ENCODE measurements at places on chromosomes 2 and 18.

DNA sequence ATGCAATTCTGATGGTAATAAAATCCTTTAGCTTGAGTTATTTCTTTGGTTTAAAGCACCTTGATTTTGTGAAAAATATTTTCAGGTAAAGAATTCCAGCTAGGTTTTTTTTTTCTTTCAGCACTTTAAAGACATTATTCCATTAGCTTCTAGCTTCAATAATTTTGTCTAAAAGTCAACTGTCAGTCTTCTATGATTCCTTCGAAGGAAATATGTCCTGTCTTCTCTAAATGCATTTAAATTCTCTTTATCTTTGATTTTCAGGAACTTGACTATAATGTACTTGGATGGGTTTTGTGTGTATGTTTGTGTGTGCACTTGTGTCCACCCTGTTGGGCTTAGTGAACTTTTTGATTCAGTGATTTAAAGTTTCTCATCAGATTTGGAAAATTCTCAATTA, 4.7 kb downstream of the LONRF2 start:
- DNase-seq: no peak

GRCh38 chr18:8962192-8962779, 140.2 kb upstream of the NDUFV2 start:
- no peak for DNase-seq

DNA sequence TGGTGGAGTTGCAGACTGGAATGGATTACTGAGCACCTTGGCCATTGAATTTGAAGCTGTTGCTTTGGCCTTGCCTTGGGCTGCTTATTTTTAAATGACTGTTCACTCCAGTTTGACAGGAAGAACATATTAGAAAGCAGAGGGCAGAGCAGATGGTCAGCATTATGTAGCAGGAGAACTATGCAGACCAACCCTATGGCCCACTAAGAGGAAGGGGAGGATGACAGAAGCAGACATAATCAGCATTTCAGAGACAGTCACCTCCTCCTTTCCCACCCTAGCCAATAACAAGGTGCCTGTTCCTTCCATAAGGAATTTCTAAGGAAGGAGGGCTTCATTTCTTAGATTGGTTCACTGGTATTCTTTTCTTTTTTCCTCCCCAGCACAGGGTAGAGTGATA, 2.4 kb downstream of the CHRNA1 start:
- DNase-seq: no peak

- DNase-seq: no peak
Measured at GRCh38 chr2:221241072-221241471, 331.0 kb downstream of the EPHA4 start.

GRCh38 chr2:42035241-42035640, 12.6 kb upstream of the PKDCC start:
- no peak for DNase-seq

- DNase-seq: no peak
Measured at GRCh38 chr2:174246944-174247381, 1.4 kb downstream of the OLA1 start.

DNA sequence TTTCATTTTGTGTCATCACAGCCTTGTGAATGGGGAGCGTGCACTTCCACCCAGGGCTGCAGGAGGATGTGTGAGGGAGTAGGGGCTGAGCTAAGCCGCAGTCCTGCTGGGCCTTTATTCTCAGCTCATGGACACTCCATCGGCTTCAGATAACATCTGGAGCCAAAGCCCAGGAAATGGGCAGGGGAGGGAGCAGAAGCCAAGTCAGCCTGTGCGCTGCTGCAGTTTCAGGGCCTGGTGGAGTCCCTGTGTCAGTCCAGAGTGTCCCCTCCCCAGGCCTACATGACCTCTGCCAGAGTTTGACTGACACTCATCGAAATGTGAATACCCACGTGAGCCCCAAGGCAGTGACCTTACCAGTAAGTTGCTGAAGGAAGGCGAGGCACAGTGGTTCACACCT, 242.2 kb downstream of the LOXHD1 start:
- DNase-seq: no peak

DNA sequence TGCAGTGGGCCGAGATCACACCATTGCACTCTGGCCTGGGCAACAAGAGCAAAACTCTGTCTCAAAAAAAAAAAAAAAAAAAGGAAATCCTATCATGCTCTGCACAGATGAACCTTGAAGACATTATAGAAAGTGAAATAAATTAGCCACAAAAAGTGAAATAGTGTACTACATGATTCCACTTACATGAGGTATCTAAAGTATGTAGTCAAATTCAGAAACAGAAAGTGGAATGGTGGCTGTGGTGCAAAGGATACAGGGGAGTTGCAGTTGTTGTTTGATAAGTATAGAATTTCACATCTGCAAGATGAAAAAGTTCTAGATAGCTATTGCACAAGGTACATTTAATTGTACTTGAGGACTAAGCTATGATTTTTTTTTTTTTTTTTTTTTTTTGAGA, 5.2 kb downstream of the ZRANB3 start:
- no peak for DNase-seq

DNA sequence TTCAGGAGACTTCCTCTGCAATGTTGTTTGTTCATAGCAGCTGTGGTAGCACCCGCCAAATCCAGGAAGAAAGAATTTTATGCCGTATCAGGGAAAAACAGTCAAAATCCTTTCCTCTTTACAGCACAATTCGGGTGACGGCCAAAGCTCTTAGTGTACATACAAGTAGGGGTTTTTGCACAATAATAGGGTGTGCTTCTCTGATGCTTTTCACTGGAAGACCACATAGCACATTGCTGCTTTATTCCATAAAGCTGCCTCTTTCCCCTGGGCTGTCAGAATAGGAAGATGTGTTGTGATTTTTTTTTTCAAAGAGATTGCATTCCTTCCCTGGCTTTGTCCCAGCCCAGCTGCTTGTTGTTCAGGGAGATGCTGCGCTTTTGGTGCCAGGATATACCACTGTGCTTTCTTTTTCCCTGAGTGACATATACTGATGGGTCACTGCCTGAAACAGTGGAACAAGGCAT, 27.2 kb upstream of the LANCL1 start:
- no peak for DNase-seq

- DNase-seq: no peak
Measured at GRCh38 chr2:20115902-20116301, 64.5 kb upstream of the LAPTM4A start.

- DNase-seq: no peak
Measured at GRCh38 chr2:119487434-119488244, 36.6 kb downstream of the SCTR start.

GRCh38 chr2:227207573-227207972, 43.1 kb downstream of the COL4A3 start:
- DNase-seq: no peak

GRCh38 chr18:55346961-55347740, 240.8 kb downstream of the TCF4 start:
- DNase-seq: no peak

- no peak for DNase-seq
Measured at GRCh38 chr2:68414876-68415275, 49.8 kb downstream of the PLEK start.

DNA sequence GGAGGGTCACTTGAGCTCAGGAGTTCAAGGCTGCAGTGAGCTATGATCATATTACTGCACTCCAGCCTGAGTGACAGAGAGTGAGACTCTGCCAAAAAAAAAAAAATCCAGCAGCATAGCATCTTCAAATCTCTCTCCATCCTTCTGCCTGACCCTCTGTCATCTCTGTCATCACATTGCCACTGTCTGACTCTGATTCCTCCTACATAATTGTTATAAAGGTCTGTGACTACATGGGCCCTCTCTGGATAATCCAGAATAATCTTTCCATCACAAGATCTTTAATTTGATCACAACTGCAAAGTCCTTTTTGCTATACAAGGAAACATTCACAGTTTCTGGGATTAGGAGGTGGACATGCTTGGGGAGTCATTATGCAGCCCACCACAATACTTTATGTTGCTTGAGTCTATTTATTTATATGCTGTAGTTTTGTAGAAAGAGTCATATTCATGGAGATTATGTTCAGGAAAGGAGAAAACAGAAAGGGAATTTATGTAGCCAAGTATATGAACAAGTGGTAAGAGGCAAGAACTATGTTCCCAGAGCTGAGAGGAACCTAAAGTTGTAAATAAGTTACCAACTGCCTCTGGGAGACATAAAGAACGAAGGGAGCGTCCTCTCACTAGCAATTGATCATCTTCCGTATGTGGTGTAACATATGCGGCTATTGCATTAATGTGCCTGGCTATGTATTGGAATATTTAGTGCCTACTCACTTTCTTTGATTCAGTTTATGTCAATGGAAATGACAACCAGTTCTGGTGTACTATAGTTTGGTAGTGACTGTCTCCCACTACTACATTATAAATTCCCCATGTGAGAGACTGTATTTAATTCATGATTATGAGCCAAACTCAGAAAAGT, 21.5 kb downstream of the RND3 start:
- no peak for DNase-seq

GRCh38 chr2:181308766-181309515, 148.2 kb upstream of the ITGA4 start:
- DNase-seq: no peak

- DNase-seq: no peak
Measured at GRCh38 chr2:128732976-128733431, 414.3 kb upstream of the HS6ST1 start.

- DNase-seq: no peak
Measured at GRCh38 chr2:74851191-74851566, 17.3 kb downstream of the HK2 start.

DNA sequence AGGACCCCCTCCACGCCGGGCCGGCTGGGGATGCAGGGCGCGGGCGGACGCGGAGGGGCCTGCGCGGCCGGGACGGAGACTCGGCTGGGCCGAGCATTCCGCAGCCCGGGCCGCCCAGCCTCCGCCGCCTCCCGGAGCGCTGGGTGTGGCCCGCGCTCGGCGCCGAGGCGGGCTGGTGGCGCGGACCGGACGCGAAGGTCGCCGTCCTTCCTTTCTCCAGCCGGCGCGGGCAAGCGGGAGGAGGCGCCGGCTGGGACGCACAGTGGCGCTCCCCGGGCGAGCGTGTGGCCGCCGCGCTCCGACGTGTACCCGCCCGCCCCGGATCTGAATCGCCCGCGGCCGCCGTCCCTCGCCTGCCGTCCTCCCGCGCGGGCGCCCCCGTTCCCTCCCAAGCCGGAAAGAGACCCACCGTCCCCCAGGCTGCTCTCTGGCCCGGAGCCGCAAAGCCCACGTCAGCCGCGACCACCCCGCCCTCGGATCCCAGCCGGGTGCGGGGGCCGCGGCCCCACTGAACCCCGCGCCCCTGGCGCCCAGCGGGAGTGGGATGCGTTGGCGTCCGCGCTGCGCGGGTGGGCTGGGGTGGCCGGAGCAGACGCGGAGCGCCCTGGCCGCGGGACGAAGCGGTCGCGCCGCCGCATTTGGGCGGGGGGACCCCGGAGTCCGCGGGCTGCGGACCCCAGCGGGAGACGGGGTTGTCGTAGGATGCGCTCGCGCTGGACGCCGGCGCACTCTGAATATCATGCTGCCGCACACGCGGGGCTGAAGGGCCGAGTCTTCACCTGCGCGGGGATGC, 634 bp downstream of the SPATS2L start:
- no peak for DNase-seq

GRCh38 chr2:47662552-47662951, 120.4 kb upstream of the MSH6 start:
- DNase-seq: no peak

- DNase-seq: no peak
Measured at GRCh38 chr2:173217116-173217840, 137.4 kb upstream of the CDCA7 start.

GRCh38 chr2:121832412-121833357, 77.2 kb downstream of the TSN start:
- no peak for DNase-seq

DNA sequence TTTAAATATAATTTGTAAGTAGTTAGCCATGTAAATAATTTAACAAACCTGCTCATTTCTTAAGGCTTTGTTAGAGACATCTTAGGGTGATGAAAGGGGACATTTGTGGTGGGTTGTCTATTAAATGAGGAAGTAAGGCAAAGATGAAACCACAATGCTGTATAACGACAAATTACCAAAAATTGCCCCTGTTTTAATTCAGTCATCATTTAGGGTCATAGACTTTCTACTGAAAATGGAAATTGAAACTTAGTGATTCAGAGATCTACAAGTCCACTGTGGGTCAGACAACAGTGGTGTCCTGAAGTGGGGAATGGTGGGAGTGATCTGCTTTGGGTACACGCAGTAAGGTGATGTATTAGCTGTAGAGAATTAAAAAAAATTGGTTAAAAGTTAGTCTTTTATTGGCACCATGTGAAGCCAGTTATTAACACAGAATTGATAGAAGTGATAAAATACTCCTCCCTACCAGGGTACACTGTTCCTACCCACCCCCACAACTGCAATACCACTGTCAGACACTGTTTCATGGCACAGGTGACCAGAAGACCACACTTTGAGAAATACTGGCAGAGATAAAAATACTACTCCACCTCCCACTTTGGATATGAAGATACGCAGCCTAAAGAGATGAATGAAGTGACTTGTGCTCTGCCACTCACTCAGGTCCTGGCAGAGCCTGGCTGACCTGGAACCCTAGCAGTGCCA, 13.4 kb downstream of the CERS6 start:
- no peak for DNase-seq

- DNase-seq: no peak
Measured at GRCh38 chr2:201746551-201746950, 34.2 kb downstream of the ALS2 start.
